Right hindlimb (tissue), 1 donor: ENCODE measurements at places on chromosomes 5 and 9.

- peak; percentile 78 for DNase-seq
Observed at GRCh38 chr9:121598965-121599871, 52.2 kb upstream of the DAB2IP start.

GRCh38 chr9:115976781-115977180 is 176.8 kb upstream of the PAPPA start:
- DNase-seq, result no peak

DNA sequence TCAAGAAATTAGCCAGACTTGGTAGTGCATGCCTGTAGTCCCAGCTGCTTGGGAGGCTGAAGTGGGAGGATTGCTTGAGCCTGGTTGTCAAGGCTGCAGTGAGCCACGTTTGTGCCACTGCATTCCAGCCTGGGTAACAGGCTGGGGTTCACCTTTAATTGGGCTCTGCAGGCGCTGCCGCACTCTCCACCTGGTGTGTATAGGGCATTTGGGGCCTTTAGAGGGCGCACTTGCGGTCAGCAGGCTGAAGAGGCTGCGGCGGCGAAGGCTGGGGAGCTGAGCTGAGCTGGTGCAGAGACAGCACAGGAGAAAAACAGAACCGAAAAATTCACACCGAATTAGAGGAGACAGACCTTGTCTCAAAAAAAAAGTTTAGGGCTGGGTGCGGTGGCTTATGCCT is 31.2 kb downstream of the CDK7 start:
- no peak for DNase-seq

DNA sequence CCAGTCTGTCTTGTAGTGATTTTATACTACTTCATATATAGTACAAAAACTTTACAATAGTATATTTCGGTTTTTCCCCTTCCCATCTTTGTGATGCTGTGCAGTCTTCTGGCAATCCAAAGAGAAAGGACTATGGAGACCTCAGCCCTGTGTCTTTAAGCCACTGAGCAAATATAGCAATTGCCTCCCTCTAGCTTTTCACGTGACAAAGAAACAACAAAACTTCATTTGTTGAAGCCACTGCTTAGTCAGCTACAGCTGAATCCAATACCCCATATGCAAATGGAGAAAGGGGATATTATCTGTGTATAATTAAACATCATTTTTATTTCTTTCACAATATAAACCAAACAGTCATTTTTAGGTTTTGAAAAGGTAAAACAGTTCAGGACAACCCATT is 142.8 kb upstream of the STK32A start:
- DNase-seq, result no peak

DNA sequence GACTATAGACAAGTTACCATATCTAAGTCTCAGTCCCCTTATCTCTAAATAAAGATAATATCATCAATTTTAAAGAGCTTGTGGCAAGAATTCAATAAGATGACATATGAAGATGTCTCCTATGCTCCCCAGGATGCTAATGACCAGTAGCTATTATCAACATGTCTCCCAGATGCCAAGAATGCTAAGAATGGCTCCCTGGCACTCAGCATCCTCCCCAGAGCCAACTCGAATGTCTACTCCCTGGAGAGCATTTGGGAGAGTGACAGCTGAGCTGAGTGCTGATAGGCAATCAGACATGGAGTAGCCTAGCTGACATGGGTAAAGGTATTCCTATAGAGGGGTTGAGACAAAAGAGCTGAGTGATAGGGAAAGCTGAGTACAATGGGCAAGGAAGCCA is 15.9 kb downstream of the P4HA2 start:
- no peak for DNase-seq

- no peak for DNase-seq
Observed at GRCh38 chr5:164746723-164747122, 1241.3 kb downstream of the MAT2B start.

- DNase-seq, result no peak
Observed at GRCh38 chr5:38789134-38789533, 56.7 kb upstream of the OSMR start.

DNA sequence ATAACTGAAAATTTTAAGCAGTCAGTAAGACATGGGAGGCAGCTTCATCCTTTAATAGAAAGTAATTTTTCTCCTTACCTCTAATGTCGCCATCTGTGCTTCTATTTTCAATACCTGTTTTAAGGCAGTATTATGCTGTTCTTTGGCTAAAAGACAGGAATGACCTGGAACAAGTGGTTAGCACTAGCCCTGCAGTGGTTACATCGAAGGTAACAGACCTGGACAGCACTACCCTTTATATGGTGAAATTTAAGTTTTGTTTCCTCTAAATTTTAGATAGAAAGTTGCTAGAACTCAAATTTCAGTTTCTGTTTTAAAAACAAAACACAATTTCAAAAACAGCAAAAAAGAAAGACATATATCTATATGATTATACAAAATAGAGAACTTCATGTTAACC is 534.1 kb upstream of the CDH6 start:
- DNase-seq, result no peak

DNA sequence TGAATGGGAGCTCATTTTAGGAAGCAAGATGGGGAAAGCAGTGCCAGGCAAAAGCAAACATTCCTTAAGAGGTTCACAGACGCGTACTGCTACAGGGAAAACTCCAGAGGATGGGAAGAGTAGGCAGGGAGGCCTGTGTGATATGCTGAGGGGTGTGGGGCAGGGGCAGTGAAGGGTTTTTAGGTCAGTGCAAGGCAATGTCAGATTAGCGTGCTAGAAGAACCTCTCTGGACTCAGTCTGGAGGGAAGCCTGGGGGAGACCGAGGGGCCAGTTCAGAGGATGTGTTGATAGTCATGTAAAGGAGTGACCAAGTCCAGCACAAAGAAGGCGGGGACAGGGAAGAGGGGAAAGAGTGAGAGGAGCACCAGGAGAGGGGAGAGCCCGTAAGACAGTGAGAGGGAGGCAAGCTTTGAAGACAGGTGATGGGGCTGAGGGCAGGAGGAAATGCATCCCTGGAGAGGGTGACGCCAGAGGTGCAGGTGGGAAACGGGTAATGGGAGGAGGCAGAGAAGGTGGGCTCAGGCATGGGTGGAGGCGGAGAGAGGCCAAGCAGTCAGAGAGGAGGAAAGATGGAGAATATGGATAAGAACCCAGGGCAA is 134.5 kb downstream of the MTX3 start:
- DNase-seq, result no peak
